ENCODE measurements at places on chromosomes 1 and 21. TPM values are rescaled to one million over a fixed set of nuclear protein-coding genes. Genes with fewer than 3 reads are reported as not detected.

LIN28A gene
- not detected for polyA plus RNA-seq

DNA sequence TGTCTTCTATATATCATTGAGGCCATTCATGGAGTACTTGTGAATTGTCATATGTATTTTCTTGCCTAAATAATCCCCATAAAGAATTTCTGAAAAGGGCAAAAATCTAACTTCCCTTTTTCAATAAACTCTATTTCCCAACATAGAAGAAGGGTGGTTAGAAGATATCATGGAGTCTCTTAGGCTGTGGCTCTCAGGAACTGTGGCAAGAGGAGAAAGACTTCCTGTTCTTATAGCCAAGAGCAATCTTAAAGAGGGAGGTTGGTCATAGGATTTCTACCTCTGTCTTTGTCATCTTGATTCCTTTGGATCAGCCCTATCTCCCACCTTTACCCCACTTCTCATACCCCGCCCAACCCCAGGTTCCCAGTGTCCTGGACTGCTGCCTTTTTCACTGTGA is 175.8 kb downstream of the TYW3 start:
- DNase-seq, result no peak

RUNX3 gene
- polyA plus RNA-seq, result 0.07 TPM

BARHL2 gene
- not detected for polyA plus RNA-seq

- DNase-seq, result no peak
Observed at GRCh38 chr1:206674745-206675175, 9.9 kb upstream of the MAPKAPK2 start.

- no peak for DNase-seq
Observed at GRCh38 chr1:230879778-230880177, 11.5 kb upstream of the C1orf198 start.

SMCP gene
- polyA plus RNA-seq, result not detected

IQCC gene
- 2.0 TPM for polyA plus RNA-seq

CCDC30 gene
- polyA plus RNA-seq, result 0.73 TPM

GRCh38 chr1:61182480-61182879 is 100.1 kb downstream of the NFIA start:
- no peak for DNase-seq

- no peak for DNase-seq
Observed at GRCh38 chr21:37350472-37350871, 16.1 kb upstream of the DYRK1A start.

GRCh38 chr1:31432592-31433395 is 19.8 kb downstream of the SERINC2 start:
- no peak for DNase-seq

PPOX gene
- 10.0 TPM for polyA plus RNA-seq

SLC30A7 gene
- polyA plus RNA-seq, result 1.7 TPM

- no peak for DNase-seq
Observed at GRCh38 chr1:11779715-11780379, 17.9 kb downstream of the C1orf167 start.

GRCh38 chr1:214220891-214221290 is 60.1 kb upstream of the SMYD2 start:
- no peak for DNase-seq

DNA sequence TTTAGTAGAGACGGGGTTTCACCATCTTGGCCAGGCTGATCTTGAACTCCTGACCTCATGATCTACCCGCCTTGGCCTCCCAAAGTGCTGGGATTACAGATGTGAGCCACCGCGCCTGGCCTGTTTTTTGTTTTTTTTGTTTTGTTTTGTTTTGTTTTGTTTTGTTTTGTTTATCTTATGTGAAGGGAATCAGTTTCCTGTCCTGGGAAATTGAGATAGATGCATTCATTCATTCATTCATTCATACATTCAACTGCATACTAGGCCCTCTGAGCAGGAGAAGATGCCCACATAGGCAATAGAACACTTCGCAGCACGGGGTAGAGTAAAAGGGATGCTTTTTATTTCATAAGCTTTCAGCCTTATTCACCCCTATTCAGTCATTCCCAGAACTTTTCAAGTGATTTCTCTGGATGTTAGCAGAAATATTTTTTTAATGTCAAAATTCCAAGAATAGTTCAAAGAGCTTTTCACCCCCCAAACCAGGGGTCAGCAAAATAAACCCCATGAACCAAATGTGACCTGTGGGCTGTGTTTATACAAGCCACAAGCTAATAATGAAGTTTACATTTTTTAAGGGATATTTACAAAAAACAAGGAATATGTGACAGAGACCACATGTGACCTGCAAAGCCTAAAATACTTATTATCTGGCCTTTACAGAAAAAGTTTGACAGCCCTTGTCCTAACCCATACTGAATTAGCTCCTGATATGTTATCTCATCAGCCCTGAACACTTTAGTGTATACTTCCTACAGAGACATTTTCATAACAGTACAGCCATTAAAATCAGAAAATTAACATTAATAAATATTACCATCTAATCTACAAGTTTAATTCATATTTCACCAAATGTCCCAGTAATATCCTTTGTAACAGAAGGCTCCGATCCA is 127.1 kb downstream of the MAST2 start:
- no peak for DNase-seq

FAM131C gene
- polyA plus RNA-seq, result 6.4 TPM

- DNase-seq, result no peak
Observed at GRCh38 chr1:109935451-109935900, 24.8 kb downstream of the CSF1 start.

OLFML3 gene
- polyA plus RNA-seq, result 10.3 TPM

HPCA gene
- not detected for polyA plus RNA-seq

DNA sequence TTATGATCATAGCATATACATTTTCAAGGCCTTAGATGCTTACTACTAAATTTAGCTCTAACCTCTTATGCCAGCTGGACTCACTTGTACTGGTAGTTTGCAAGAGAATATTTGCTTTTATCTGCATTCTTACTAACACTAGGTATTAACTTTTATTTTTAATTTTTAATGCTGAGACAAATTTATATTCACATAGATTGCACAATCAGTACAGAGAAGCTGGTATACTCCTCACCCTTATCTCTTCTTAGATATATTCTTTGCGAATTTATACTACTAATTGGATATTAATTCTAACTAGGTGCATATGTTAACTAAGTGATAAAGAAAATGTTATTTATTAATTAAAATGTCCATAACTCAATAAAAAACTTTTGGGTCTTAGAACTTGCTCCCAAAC is 561.8 kb upstream of the PRMT6 start:
- DNase-seq, result no peak

BRDT gene
- polyA plus RNA-seq, result not detected

TRIM17 gene
- polyA plus RNA-seq, result 0.20 TPM

DNA sequence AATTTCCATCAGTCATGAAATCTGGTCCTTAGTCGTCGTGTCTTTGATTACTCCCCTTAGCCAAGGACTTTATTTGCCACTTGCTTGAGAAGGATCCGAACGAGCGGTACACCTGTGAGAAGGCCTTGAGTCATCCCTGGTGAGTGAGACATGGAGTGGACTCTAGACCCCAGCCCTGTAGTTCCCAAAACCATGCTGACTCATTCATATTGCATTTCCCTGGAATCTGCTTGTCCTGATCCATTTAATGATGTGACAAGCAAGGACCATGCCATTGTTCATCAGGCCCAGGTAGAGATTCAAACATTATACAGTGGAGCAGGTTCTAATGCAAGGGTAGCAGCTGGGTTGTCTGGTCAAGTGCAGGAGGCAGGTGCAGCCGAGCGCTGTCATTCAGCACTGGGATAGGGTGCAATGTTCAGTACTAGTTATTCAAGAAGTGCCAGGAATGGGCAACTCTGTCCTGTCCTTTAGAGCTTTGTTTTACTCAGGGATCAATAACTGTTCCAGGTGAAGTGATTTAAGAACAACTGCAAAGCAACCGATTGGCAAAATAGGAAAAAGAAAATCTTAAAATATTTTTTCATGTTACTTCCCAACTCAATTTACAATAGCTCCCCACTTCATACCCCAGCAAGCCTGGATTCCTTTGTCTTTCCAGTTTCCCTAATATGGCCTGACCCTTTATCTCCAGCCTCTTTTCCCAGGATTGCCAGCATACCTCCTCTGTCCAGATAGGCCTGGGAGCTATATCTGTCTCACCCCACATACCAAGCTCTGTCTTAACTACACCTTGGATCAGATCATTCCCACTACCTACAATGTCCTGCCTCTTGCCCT is 26.5 kb downstream of the CAMK1G start:
- no peak for DNase-seq

DNA sequence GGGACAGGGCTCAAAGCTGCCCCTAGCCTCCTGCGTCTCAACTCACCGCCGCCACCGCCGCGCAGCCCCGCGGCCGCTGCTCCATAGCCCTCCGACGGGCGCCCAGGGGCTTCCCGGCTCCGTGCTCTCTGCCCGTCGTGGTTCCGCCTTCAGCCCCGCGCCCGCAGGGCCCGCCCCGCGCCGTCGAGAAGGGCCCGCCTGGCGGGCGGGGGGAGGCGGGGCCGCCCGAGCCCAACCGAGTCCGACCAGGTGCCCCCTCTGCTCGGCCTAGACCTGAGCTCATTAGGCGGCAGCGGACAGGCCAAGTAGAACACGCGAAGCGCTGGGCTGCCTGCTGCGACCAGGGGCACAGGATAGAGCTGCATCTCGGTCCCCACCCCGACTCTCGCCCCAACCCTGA is at the start of gene TNFRSF25:
Gene TNFRSF25 (minus strand): TSS at position 151 of the 400 bp plus-strand sequence. CDS start 66 bp downstream, at position 85.
- DNase-seq, result no peak

DNA sequence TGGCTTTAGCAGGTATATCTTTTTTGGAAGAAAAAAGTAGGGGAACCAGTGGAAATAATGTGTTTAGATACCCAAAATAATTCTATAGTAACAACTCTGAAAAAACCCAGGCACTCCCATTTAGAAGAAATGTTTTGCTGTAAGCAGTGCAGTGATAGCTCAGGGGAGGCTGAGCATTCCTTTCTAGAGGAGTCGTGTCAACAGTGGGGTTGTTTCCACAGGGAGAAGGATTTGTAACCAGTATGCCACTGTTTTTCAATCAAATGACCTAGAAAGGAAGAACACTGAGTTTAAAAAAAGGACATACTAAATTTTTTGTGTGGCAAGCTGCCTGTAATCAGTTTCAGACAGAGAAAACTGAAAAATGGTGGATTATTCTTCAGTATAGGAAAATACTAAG is 2.4 kb downstream of the PGD start:
- DNase-seq, result no peak

DNA sequence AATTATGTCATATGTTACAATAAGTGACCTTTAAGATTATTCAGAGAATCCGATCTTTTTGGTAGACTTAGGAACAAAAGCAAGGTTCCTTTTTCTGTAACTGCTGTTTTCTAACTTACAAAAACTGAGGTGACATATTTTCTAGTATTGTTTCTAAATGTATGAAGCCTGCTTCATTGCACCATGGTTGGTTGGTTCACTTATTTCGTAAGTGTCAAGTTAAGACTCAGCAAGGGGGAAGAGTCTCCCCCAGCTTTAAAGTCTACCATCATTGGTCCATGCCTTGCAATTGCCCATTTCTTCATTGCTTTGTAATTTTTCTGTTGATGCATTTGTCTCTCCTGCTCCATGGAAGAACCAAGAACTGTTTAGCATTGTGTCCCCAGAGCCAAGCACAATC is 136.9 kb downstream of the DISC1 start:
- DNase-seq, result no peak

- no peak for DNase-seq
Observed at GRCh38 chr21:31182231-31183140, 144.2 kb upstream of the KRTAP19-8 start.

DNA sequence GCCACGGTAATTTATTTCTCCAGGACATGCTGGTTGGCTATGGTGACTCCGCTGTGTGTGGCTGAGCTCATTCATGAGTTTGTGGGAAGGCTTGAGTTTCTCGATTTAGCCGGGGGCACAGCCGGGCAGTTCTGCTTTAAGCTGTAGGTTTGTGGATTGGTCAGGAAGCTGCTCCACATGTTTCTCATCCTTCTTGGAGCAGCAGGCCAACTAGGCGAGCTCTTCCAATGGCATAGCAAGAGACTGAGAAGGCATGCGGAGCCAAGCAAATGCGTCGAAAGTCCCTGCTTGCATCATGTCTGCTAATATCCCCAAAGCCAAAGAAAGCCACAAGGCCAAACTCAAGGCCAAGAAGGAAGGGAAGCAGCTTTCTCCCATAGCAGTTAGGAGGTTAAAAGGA is 71.6 kb upstream of the GREM2 start:
- no peak for DNase-seq

DNA sequence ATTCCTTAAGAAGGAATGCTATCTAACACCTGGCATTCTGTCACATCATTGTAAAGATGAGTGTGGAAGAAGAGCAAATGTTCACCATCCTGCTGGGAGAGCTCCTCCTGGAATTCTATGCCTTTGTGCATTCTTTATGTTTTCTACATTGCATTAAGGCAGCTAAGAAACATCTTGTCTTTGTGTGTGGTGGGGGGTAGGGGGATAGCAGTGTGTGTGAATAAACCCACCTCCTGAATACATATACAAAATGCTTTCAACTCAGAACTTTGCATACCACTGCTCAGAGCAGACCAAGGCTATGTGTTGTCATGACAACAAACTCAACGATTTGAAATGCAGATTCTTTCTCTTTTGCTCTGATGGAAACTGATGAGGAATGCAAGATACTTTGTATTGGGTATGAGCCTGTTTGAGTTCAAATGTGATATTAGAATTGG is 193.6 kb upstream of the KAZN start:
- no peak for DNase-seq

- DNase-seq, result no peak
Observed at GRCh38 chr1:244074559-244075171, 23.6 kb downstream of the ZBTB18 start.

DNA sequence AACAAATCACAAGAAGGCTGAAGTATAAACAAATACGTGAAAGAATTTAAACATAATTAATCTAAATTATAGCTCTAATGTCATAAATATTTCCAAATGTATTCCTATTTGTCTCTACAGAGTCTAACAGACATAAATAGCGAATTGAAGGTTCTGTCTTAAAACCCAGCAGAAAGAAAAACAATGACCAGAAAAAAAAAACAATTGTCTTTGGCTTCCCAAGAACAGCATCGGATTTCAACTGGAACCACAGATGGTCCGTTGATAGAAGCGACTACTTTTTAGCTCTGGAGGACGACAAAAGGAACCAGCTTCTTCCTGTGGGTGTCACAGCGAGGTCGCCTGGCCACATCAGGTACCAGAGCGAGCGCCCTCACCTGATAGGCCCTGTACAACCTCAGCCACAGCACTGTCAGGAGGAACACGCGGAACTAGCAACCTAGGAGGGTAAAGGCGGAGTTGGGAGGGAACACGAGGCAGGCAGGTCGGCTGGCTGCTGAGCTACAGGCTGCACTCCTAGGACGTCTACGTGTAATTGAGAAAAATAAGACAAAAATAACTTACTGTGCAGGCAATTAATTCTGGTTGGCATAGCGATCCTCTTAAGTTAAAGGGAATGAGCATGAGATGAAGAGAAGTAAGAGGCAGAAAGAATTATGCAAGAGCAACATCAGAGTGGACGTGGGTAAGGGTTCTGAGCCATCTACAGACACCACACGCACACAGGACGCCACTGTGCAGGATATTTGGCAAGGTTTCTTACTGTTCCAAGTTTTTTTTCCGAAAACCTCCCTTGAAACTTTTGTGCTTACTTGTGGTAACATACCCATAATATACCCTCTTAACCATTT is 16.7 kb upstream of the PRDM15 start:
- DNase-seq, result no peak

DNA sequence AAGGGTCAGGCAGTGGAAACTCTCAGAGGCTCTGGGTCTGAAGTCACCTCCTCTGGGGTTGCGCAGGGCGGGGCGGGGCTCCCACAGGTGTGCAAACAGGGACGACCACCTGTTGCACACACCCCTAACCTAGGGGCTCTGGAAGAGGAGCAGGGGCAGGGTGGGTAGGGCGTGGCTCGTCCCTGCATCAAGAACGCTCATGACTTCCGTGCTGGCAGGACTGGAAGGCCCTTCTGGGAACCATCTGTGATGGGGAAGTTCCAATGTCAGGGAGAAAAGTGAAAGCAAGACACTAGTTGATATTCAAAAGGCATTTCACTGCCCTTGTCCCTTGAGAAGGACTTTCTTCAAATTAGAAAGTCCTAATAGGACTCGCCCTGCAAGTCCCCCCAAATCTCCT is 22.1 kb upstream of the CLSTN1 start:
- DNase-seq, result no peak

Data from heart right ventricle (tissue), 16 donors.